Activated CD4-positive, alpha-beta T cell treated with anti-CD3 and anti-CD28 coated beads for 4 hours (primary cell): ENCODE measurements at places on chromosomes 12 and 14.

DNA sequence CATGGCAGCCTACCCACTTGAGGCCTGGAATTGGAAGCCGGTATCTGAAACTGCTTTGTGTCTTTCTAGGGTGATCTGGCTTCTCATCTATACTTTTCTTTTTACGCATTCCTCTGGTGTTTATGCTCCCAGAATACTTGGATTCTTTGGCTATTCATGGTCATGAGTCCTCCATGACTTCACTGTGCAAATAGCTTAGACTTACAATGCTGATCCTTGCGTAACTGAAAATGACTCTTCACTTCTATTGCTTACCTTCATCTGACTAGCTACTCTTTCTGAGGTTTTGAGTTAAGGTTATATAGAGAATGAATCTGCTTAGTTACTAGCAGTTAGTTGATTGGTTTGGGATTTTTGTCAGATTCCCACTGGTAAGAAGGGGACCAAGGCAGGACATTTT, 121.7 kb upstream of the NOVA1 start:
- DNase-seq, result no peak

DNA sequence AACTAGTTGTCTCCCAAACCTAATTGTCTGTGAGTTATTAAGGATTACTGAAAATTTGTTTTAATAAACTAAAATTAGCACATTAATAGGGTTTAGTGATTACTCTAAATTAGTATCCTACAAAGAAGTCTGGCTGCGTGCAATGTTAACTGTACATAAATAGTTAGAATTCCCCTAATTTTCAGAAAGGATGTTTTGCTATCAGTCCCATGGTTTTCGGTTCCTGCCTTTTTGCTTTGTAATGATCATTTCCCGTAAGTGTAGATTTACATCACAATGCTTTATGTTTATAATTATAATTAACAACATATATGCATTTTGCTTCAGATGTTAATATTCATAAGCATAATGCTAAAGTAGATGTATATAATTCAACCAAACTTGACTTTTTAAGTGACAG, 19.8 kb upstream of the LYZ start:
- DNase-seq, result no peak

DNA sequence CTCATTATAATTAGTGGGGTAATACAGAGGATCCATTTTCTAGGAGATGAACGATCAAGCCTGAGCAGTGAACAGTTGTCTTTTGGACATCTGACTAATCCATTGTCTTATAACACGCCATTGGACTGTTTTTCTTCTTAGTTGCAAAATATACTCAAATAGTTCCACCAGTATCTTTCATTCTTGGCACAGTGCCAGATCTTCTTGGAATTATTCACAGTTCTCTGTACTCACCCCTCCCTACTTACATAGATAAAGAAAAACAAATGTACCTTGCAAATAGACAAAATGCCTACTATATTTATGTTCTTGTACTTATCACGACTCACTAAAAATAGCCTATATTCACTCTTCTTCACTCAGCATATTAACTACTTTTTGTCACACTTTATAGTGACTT, 3.8 kb downstream of the CBLN3 start:
- DNase-seq, result peak; percentile 30

GRCh38 chr12:131230340-131231031, 276.8 kb downstream of the ADGRD1 start:
- no peak for DNase-seq

- DNase-seq, result no peak
Measured at GRCh38 chr12:15707516-15708199, 81.5 kb downstream of the EPS8 start.

GRCh38 chr12:107560165-107560898, 125.3 kb upstream of the PWP1 start:
- no peak for DNase-seq

GRCh38 chr14:29062976-29063375, 296.4 kb downstream of the FOXG1 start:
- DNase-seq, result no peak

DNA sequence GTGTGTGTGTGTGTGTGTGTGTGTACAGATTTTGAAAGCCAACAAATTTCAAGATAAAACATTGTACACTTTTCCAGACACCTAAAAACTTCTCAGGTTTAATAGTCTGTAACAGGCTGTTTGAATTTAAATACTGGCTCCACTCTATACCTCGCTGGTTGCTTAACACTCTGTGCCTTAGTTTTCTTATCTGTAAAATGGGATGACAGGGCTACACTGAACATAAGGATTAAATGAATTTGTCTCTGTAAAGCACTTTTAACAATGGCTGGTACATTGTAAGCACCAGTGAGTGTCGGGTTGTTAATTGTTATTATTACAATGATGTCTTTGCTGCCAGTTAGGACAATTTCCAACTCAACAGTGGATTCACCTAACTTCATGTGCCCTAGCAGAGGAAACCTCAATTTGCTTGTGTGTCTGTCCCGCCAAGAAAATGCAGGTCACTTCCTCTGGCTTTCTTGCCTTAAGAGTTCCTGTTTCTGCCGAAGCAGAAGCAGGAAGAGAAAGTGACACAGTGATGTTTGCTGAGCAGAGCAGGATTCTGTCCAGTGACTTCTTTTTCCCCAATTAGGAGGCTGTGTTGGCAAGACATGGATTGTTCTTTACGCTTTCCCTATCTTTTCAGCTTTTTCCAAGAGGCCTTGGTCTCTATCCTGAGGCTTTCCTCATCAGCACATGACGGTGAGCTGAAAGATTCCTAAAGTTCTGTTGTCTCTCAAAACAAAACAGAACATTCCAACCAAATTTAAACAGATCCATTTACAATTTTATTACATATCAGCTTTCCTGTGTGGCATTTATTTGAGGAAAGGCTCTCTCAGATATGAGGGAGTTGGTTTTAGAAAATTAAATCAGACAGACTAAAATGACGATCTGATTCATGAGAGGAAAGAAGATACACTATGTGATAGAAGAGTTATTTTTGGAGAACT, 154.1 kb upstream of the ATP2B1 start:
- DNase-seq, result peak; percentile 20

DNA sequence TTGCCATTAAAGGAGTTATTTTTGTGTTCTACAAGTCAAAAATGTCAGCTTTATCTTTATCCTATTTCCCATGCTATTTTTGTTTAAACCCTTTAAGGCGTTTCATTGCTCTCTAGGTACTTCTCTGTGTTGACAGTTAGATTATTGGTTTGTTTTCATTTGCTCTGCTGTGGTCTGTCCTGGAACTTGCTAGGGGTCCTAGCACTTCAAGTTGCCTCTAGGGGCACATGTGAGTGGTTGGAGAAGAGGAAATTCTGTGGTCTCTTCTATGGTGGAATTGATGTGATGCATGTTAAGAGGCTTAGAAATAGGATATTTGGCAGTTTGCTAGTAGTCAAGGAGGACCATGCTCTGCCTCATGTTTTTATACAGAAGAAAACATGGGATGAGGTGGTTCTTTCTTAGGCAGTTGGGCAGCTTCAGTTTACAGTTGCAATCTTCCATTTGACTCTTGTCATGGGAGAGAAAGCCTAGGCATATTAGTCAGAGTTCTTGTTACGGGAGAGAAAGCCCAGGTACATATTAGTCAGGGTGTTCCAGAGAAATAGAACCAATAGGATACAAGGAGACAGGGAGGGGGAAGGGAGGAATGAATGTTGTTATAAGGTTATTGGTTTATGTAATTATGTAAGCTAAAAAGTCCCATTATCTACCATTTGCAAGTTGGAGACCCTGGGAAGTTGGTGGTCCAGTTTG, 14.4 kb downstream of the TTLL5 start:
- DNase-seq, result no peak

GRCh38 chr12:89169321-89169720, 183.0 kb downstream of the DUSP6 start:
- no peak for DNase-seq

GRCh38 chr12:51320695-51321320, 3.2 kb downstream of the BIN2 start:
- no peak for DNase-seq

DNA sequence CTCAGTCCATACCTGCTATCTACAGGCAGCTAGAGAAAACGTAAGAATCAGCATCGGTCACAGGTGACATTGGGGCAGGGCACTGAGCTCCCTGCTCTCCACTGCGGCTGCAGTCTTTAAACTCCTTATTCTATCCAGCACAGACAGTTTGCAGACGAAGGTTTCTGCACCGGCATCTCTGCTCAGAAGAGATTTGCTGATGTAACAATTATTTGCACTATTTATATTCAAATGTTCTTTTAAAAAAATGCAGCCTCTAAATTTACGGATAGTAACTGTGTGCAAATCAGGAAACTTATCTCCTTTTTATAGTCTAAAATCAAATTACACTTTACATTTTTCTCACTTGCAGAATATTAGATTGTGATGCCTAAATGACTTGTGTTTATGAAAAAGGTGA, 671.0 kb downstream of the VRK1 start:
- DNase-seq, result no peak

DNA sequence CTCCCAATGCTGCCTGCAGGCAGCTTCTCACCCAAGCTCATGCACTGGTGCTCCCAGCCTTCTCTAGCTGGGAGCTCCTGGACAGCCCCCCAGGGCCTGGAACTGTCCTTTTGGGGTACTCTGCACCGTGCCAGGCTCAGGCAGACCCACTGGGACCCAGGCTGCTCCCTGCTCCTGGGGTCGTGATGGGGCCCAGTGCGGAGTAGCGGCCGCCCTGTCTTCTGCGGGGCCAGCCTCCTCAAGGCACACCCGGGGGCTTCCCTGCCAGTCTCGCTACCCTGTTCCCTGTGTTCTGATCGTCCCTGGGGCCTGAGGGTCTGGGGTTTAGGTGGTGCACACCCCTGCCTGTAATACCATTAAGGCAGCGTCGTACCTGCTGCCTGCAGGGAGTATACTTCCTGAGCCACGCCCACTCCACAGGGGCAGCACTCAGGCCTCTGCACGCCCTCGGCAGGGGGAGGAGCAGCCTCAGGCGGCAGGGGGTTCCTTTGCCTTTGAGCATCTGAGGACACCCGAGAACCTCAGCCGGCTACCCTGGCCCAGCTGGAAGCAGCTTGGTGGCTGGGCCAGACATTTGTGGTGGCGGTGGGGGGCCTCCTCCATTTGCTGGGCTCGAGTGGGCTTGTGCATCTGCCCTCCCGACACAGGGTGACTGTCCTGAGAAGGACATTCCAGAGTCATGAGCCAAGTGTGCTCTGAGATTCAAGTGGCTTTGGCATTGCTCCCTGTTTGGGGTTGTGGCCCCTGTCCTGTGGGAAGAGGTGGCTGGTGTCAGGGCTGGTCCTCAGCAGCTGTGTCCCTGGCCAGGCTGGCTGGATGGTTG, 9.2 kb upstream of the CRIP2 start:
- DNase-seq, result no peak

DNA sequence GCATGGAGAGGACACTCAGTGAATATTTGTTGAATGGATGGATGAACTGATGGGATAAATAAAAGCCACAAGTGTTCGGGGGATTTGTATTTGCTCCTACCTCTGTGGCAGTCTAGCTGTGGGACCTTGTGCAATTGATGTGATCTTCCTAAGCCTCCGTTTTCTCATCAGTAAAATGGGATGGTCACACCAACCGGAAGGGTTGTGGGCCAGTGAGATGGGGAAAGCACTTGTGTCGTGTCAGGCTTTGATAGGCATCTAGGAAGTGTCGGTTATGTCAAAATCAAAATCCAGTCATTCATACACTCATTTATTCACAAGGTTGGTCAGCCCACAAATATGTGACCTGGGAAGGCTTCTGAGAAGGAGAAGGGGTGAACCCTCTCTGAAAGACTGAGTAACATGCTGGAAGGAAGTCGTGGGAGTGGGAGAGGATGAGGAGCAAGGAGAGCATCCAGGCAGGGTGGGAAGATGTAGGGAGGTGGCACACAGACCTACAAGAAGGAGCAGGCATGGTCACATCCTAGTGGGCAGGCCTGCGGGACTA, 7.8 kb upstream of the SERPINA9 start:
- no peak for DNase-seq
